Thyroid gland (tissue), 4 donors: ENCODE measurements at places on chromosomes 16 and 17. TPM values are rescaled to one million over a fixed set of nuclear protein-coding genes. Genes with fewer than 3 reads are reported as not detected.

GRCh38 chr17:6472517-6472916, 28.3 kb downstream of the PIMREG start:
- no peaks in the 10 kb centered on the region for H3K27me3 ChIP-seq
- H3K27ac ChIP-seq, result no peak overlapping the region
- H3K4me1 ChIP-seq, result no peaks in the 10 kb centered on the region
- H3K4me3 ChIP-seq, result no peak overlapping the region

DNA sequence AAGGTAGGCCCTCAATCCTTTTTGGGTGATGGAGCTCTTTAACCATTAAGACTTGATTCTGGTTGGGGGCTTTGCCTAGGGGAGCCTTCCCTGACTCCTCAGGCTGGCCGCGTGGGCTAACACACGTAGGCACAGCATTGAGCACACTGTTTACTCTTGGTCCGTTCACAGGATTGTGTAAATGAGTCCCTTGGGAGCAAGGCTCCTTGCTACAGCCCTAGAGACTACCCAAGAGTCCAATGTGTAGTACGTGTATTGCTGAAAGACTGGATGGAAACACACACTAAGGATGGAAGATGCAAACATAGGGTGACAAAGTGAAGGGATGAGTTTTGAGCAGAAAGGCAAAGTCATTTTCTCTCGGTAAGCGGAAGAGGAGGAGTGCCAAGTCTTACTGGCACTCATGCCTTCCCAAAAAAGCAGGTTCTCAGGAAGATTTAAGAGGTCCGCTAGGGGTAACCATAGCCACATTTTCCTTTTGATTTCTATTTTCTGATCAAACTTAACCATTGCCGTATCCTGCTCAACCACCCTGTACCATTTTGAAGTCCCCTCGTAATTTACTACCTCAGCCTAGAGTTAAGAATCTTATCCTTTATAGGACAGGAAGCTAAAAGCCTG, 911 bp upstream of the ITGA2B start:
- DNase-seq, result no peak
- no peaks in the 10 kb centered on the region for H3K27me3 ChIP-seq
- H3K4me1 ChIP-seq, result peaks cover 8% of the 10 kb centered on the region

- peak overlapping the region; percentile 71 for H3K27ac ChIP-seq
- H3K4me3 ChIP-seq, result peak overlapping the region; percentile 47
- H3K36me3 ChIP-seq, result no peaks in the 10 kb centered on the region
- H3K27me3 ChIP-seq, result no peaks in the 10 kb centered on the region
- peak; percentile 68 for DNase-seq
Observed at GRCh38 chr16:67158637-67159600, 790 bp downstream of the TRADD start.

DNA sequence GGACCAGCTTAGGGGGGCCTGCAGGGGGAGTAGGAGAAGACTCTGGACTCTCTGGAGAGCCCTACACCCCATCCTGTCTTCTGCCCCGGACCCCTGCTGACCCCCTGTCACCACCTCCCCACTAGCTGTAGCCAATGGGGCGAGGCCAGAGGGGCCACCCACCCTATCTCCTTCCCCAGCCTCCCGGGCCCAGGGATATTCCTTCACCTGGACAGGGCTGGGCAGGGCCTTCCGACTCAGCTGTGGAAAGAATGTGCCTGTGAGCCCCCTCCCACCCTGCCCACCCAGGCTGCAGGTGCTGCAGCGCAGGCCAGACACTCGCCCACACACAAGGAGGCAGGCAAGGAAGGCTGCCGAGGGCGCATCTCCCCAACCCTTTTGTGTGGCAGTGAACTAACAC, 23.0 kb downstream of the TSPOAP1 start:
- no peaks in the 10 kb centered on the region for H3K36me3 ChIP-seq
- no peaks in the 10 kb centered on the region for H3K4me1 ChIP-seq
- no peak overlapping the region for H3K4me3 ChIP-seq
- no peak overlapping the region for H3K27ac ChIP-seq
- no peaks in the 10 kb centered on the region for H3K27me3 ChIP-seq

- no peaks in the 10 kb centered on the region for H3K36me3 ChIP-seq
- H3K27me3 ChIP-seq, result no peaks in the 10 kb centered on the region
- DNase-seq, result no peak
- H3K4me1 ChIP-seq, result no peaks in the 10 kb centered on the region
Observed at GRCh38 chr16:21277045-21277926, 804 bp downstream of the CRYM start.

DNA sequence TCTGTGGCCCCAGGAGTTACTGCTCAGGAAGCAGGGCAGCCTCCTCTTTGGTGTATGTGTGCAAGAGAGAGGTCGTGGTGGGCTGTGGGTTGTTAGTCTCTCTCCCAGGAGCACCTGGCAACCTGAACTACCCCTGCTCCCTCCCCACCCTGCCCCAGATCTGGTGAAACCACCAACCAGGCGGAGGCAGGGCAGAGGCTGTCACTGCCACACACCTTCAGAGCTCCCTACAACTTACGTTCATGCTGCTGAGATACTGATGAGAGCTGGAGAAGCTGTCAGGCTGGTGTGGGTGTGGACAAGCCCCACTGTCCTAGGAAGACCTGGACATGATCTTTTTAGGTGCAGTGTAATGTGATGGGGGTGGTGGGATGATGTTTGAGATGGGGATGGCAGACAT, 24.3 kb downstream of the GOSR2 start:
- H3K4me1 ChIP-seq, result peaks cover 10% of the 10 kb centered on the region
- no peaks in the 10 kb centered on the region for H3K36me3 ChIP-seq
- no peaks in the 10 kb centered on the region for H3K27me3 ChIP-seq

CD79B gene
- not detected for total RNA-seq

GRCh38 chr17:71361656-71362450, 759.0 kb upstream of the SOX9 start:
- H3K36me3 ChIP-seq, result no peaks in the 10 kb centered on the region
- DNase-seq, result no peak
- H3K4me3 ChIP-seq, result no peak overlapping the region
- H3K27me3 ChIP-seq, result no peaks in the 10 kb centered on the region

GRCh38 chr17:4854111-4854681, 21.1 kb downstream of the MINK1 start:
- H3K27ac ChIP-seq, result no peak overlapping the region
- H3K4me1 ChIP-seq, result peaks cover 57% of the 10 kb centered on the region
- H3K27me3 ChIP-seq, result no peaks in the 10 kb centered on the region

DNA sequence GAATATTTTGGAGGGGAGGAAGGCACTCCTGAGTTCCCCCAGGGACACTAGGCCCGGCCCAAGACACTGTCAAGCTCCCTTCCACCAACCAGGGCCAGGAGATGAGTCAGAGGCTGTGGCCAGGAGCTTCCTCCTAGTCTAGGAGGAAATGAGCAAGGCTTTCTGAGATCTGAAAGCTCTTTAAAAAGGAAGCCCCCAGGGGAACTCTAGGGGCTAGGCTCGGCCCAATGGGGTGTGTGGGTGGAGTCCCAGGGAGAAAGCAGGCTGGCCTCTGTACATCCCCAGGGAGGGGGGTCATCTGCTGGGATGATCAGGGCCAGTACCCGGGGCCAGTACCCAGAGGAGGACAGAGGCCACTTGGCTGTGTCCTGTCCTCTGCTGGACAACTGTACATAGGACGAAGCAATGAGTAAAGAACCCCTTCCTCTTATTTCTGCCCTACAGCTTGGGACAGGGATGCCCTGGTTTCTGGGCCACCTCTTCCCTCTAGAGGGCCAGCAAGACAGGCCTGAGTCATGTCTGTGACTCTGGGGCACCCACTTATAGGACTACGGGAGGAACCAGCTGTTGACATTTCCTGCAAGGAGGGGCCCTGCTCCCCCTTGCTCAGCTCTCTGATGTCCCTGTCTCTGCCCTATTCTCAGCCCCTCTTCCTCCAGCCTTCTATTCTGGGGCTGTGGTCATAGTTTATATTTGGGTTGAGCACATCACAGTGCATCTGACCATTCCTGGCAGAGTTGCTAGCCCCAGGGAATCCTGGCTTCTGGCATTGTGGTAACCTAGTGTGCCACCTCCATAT, 2.7 kb downstream of the FHOD1 start:
- peak overlapping the region; percentile 91 for H3K27ac ChIP-seq
- no peaks in the 10 kb centered on the region for H3K36me3 ChIP-seq
- no peak overlapping the region for H3K4me3 ChIP-seq
- H3K27me3 ChIP-seq, result no peaks in the 10 kb centered on the region
- DNase-seq, result peak; percentile 26

USB1 gene
- 31.4 TPM for total RNA-seq

DNA sequence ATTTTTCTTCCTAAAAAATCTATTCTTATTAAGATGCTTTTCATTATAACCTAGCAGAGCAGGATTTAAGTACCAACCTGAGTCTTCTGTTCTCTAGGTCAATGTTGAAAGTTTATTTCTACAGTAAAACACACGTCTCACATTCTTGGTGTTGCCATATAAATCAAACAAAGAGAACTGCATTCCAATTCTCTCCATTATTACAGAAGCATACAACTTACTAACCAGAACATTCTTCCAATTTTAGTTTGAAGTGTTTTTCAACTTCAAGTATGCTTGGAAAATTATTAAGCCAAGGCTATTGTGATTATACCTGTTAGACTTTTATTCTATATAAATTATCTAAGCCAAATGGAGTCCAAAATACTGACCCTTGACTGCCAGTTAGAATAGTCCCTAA, 110.4 kb upstream of the PMFBP1 start:
- DNase-seq, result no peak
- no peaks in the 10 kb centered on the region for H3K27me3 ChIP-seq
- no peak overlapping the region for H3K27ac ChIP-seq
- no peaks in the 10 kb centered on the region for H3K36me3 ChIP-seq
- H3K4me1 ChIP-seq, result no peaks in the 10 kb centered on the region

- no peak overlapping the region for H3K27ac ChIP-seq
- H3K27me3 ChIP-seq, result no peaks in the 10 kb centered on the region
- H3K4me3 ChIP-seq, result no peak overlapping the region
- no peak for DNase-seq
- H3K4me1 ChIP-seq, result no peaks in the 10 kb centered on the region
Observed at GRCh38 chr17:3795390-3796102, 5.4 kb downstream of the ITGAE start.

- no peaks in the 10 kb centered on the region for H3K36me3 ChIP-seq
- no peak for DNase-seq
- no peak overlapping the region for H3K27ac ChIP-seq
- no peak overlapping the region for H3K4me3 ChIP-seq
- H3K4me1 ChIP-seq, result peaks cover 18% of the 10 kb centered on the region
- no peaks in the 10 kb centered on the region for H3K27me3 ChIP-seq
Observed at GRCh38 chr17:28573040-28573380, 1.7 kb upstream of the PIGS start.

TANGO6 gene
- 20.0 TPM for total RNA-seq

- H3K36me3 ChIP-seq, result no peaks in the 10 kb centered on the region
- H3K27me3 ChIP-seq, result no peaks in the 10 kb centered on the region
- peak overlapping the region; percentile 86 for H3K27ac ChIP-seq
Observed at GRCh38 chr17:72183194-72183685, 62.4 kb downstream of the SOX9 start.

GRCh38 chr17:75734674-75735294, 13.5 kb downstream of the ITGB4 start:
- DNase-seq, result no peak
- H3K4me1 ChIP-seq, result no peaks in the 10 kb centered on the region
- no peaks in the 10 kb centered on the region for H3K36me3 ChIP-seq
- no peaks in the 10 kb centered on the region for H3K27me3 ChIP-seq
- no peak overlapping the region for H3K27ac ChIP-seq

DNA sequence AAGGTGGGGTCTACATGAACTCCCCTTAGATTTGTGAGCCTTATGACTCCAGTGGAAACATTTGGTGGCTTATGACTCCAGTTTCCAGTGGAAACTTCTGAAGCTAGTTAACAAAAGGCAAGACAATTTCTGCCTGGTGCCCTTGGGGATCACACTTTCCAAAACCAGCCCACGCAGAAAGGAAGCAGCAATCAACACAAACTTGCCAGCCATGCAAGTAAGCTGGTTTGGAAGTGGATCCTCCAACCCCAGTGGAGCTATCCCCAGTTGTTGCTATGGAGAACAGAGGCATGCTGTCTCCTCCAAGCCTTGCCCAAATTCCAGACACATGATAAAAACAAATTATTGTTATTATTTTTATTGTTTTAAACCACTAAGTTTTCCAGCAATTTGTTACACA, 130.9 kb downstream of the CDH11 start:
- no peaks in the 10 kb centered on the region for H3K4me1 ChIP-seq
- H3K27ac ChIP-seq, result no peak overlapping the region
- no peak overlapping the region for H3K4me3 ChIP-seq
- DNase-seq, result no peak
- H3K36me3 ChIP-seq, result no peaks in the 10 kb centered on the region

SNAI3 gene
- total RNA-seq, result 1.3 TPM

DNA sequence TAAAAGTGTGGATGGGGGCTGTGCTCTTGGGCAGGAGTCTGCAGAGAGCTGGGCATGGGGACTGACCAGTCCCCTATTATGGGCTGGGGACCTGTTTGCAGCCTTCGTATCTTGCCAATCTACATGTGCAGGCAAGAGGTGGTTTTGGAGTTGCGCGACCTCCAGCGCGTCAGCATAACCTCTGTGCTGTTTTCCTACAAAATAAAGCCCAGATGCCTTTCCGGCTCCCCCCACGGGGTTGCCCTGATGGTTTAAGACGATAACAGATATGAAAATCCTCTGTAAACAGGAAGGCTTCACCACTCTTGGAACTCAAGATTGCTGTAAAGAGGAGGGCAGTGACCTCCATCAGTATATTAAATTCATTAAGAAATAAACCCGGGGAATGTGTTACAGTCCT, 16.5 kb upstream of the SPPL2C start:
- H3K4me3 ChIP-seq, result no peak overlapping the region
- DNase-seq, result no peak
- no peaks in the 10 kb centered on the region for H3K4me1 ChIP-seq
- no peaks in the 10 kb centered on the region for H3K36me3 ChIP-seq
- no peaks in the 10 kb centered on the region for H3K27me3 ChIP-seq
- no peak overlapping the region for H3K27ac ChIP-seq

GRCh38 chr17:62679866-62680377, 52.5 kb downstream of the MRC2 start:
- no peaks in the 10 kb centered on the region for H3K4me1 ChIP-seq
- DNase-seq, result no peak
- no peaks in the 10 kb centered on the region for H3K36me3 ChIP-seq
- H3K27me3 ChIP-seq, result no peaks in the 10 kb centered on the region
- H3K4me3 ChIP-seq, result no peak overlapping the region

DNA sequence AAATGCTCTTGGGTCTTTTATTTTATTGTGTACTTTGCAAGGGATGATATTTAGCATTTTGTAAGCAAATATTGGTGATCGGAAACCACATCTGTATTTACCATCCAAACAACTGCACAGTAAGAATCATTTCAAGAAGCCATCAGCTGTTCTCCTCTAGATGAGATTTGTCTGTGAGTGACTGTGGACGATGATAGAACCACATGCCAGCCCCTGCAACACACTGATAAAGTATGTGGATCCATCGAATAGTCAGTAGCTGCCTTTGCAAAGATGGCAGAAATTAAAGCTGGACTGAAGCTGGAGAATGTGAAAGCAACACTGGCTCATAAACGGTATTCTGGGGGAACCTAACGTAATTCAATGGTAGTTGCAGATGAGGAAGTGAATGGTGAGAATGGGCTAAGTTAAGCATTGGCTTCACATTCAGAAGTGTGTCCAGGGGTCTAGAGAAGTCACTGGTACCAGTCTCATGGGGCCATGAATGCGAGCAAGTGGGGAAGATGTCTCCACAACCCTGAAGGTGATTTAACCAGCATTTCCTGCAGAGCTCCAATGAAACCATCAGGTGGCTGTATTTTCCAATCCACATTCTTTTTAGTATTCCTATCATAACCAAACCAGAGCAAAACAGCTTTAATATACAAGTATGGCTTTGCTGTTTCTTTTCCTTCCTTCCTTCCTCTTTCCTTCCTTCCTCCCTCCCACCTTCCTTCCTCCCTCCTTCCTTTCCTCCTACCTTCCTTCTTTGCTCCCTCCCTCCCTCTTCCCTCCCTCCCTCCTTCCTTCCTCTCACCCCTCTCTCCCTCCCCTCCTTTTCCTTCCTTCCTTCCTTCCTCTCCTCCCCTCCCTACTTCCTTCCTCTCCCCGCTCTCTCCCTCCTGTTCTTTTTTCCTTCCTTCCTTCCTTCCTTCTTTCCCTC, 169.4 kb downstream of the ABCA8 start:
- no peak overlapping the region for H3K4me3 ChIP-seq
- DNase-seq, result no peak
- no peak overlapping the region for H3K27ac ChIP-seq

WDR59 gene
- total RNA-seq, result 55.8 TPM
